ENCODE measurements at places on chromosomes 7 and 10.

- peak; percentile 50 for DNase-seq
These were observed 106.5 kb downstream of the HTR7 start for GRCh38 chr10:90751107-90751997.

GRCh38 chr10:102796407-102797176 is 40.6 kb downstream of the CYP17A1 start:
- peak; percentile 73 for DNase-seq

DNA sequence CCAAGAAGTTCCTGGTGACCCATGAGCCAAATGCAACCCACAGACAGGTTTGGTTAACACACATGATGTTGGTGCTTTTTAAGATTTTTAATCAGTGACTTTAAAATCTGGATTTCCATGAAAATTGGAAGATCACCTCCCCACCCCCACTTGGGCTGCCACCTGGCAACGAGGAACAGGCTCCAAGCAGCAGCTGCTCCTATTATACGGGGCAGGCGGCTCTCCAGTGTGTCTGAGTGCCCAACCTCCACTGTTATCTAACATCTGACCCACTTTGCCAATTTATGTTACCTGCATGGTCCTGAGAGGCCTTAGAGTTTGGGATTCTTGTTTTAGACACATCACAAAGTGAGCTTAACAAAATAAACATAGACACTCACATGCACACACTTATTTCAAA is 56.4 kb downstream of the SGMS1 start:
- no peak for DNase-seq

- DNase-seq: no peak
These were observed 52.6 kb downstream of the GNAI1 start for GRCh38 chr7:80187279-80187678.

- DNase-seq: no peak
These were observed 180.3 kb upstream of the TCF7L2 start for GRCh38 chr10:112769611-112770370.

DNA sequence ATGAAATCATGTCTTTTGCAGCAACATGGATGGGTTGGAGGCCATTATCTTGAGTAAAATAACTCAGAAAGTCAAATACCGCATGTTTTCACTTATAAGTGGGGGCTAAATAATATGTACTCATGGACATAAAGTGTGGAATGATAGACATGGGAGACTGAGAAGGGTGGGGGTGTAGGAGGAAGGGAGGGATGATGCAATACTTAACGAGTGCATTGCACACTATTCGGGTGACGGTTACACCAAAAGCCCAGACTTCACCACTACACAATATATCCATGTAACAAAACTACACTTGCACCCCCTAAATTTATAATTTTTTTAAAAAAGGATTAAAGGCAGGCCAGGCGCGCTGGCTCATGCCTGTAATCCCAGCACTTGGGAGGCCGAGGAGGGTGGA is 13.6 kb downstream of the LGI1 start:
- DNase-seq: no peak

DNA sequence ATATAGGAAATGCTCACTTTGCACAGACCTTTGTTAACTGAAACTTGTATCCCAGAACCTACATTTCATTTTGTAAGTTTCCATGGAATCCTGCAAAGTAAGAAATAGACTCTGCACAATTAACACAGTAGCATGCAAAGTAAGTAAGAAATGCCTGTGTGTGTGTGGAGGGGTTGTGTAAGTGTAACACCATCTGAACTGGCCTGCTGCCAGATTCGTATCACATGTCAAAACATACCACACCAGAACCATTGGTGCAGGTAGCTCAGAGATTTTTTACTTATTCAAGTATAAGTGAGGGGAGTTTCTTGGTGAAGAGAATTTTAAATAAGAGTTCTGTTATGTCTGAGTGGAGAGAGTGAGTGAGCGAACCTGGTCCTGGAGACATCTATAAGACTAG is 17.9 kb upstream of the DDX21 start:
- no peak for DNase-seq

- DNase-seq: peak; percentile 27
These were observed 3.5 kb downstream of the NRF1 start for GRCh38 chr7:129615018-129615417.

Data from stimulated activated CD4-positive, alpha-beta T cell treated with anti-CD3 and anti-CD28 coated beads, Interleukin-15, amount 100 ng/mL, for 24 hours (primary cell).